Activated T-cell treated with anti-CD3 and anti-CD28 coated beads, Interleukin-2, amount 50 U/mL, for 1 hour (primary cell): ENCODE measurements at places on chromosomes 12 and 14.

- peak; percentile 85 for DNase-seq
Measured at GRCh38 chr12:71663561-71664410, at the start of the genes THAP2 and ZFC3H1. THAP2 (plus strand) TSS chr12:71664301; CDS start chr12:71664510, 209 bp downstream. ZFC3H1 (minus strand) TSS chr12:71663848; CDS start chr12:71663610, 238 bp downstream.

- no peak for DNase-seq
Measured at GRCh38 chr12:123288751-123289346, 17.2 kb upstream of the CDK2AP1 start.

DNA sequence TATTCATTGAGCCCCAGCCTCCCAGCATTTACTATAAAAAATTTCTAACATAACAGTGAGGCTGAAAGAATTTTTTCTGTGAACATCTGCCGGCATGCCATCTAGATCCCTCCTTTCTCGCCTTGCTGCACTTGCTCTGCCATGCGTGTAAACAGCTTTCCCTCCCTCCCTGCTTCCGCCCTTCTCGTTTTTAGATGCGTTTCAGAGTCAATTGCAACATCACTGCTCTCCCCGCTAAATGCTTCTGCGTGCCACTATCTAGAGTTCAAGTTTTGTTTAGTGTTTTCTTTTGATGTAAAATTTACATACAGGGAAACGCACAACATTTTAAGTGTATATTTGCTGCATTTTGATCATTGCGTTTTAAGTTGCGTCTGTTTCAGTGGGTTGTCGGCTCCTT, 83.6 kb downstream of the CCDC92 start:
- DNase-seq, result no peak

GRCh38 chr14:102211240-102211639, 71.5 kb downstream of the WDR20 start:
- DNase-seq, result no peak

DNA sequence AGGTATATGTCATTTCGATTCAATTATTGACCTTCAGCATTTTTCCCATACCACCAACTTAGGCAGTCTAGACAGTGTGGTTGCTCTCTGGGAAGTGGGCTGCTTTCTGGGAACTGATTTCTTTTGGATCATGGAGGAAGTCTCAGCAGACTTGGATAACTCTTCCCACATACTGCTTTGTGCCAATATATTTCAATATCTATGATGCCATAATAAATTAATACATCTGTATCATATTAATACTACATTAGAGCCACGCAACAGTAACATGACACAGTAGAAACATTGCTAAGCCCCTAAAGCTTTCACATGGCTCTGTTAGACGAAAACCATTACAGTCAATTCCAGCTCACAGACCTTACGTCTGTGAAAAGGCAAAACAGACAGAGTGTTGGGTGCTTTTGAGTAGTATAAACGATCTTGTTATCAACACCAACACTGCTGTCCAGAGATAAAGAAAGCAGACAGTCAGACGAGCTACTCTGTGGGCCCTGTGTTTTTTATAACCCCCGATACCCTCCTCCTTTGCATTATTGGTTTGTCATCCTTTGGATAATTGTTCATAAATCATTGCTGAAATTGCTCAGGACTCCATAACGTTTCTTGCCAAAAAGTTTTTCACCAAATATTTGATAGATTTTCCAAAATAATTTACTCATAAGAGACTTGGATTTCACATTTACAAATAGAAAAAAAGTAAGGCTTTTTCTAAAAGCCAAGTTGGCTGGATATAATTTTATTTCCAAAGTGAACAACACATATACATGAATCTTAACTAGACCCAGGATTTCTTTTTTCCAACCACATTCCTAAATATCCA, 439.7 kb downstream of the ADAMTS20 start:
- no peak for DNase-seq

DNA sequence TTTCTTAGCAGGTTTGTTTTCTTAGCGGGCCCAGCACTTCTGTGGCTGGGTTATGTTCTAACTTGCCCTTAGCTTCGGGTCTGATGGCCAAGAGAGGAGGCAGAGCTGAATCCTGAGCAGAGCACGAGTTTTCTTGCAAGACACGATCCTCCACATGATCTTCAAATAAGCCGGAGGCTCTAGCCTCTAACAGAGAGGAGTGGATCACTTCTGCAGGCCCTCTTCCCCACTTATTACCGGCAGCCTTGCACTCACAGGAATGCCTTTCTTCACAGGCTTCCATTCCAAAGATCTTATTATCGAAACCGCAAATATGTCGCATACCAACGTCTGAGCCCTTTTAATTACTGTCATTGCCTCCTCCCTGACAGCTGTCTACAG, 79.5 kb downstream of the SINHCAF start:
- no peak for DNase-seq

DNA sequence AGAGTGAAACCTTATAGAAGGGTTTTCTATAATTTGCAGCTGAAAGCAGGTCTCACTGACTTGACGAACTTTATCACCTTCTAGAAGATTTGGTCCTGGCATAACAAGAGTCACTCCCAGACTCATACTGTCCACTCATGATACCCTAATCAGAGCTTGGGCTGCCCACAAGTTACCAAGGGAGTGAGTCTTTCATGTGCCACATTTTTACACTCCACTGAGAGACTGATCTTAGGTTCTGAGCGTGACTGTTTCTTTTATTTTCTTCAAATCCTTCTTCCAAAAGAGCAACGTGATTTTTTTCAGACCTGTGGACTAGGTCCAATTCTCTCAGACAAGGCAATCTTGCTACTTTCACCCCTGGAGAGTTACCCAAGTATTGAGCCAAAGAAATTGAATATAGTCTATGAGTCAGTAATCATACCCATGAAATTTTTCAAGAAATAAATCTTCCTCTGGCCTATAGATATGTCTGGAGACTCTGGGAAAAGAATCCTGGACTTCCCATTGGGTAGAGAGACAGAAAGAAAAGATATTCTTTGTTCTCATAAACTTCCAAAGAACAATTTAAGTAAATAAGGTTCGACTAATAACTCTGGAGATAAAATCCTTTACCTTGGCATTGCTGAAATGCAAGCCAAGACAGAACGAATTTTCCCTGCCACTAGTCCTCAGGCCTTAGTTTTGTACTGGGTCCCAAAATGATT, 26.9 kb downstream of the SIX1 start:
- no peak for DNase-seq

DNA sequence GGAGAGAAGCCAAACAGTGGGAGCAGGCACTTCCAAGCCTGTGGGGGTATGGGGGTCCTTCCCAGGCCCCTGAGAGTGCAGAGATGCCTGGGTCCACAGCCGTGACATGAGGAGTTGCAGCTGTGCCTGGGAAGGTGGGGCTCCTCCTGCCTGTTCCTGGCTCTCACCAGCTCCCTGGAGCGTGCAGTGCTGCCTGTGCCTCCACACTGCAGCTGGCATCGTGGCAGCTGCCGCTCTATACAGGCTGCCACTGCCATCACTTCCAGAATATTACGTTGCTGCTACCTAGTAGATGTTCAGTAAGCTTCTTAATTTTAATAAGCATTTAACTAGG, 223.7 kb downstream of the KCNC2 start:
- DNase-seq, result no peak

- DNase-seq, result peak; percentile 99
Measured at GRCh38 chr14:23094666-23095195, at the start of gene ACIN1. ACIN1 (minus strand) TSS chr14:23095136; CDS start chr14:23095112, 24 bp downstream.

GRCh38 chr12:130251236-130251780, 86.4 kb upstream of the PIWIL1 start:
- no peak for DNase-seq

DNA sequence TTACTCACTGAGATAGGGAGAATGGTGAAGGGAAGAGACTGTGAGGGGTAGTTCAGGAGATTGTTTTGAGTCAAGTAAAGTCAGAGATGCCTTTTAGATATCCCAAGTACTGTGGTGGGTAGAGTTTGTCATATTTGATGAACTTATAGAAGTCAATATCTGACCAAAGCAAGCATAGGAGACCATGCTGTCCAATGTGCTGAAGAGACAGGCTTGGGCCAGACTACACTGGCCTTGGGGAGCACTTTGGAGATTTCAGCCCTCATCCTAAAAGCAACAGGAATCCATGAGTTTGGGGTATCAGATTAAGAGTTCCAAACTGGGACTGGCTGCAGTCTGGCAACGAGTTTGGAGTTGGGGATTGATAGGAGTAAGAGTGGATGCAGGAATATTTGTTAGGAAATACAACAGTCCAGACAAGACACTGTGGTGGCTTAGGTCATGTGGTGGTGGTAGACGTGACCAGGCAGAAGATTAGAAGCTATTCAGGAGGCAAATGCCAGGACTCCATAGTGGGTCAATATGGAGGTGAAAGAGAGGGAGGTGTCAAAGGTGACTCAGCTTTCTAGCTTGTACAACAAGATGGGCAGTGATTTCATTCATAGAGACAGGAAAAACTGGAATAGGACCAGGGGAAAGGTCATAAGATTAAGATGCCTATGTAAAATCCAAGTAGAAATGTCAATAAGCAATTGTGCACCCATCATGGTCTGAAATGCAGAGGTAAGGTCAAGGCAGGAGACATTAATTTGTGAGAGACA, 81.9 kb downstream of the FAR2 start:
- no peak for DNase-seq

GRCh38 chr12:7450667-7451066, 6.7 kb upstream of the CD163L1 start:
- no peak for DNase-seq

GRCh38 chr14:23377573-23378563, 1.0 kb downstream of the CMTM5 start:
- no peak for DNase-seq

GRCh38 chr12:104801005-104801404, 157.1 kb downstream of the SLC41A2 start:
- no peak for DNase-seq

DNA sequence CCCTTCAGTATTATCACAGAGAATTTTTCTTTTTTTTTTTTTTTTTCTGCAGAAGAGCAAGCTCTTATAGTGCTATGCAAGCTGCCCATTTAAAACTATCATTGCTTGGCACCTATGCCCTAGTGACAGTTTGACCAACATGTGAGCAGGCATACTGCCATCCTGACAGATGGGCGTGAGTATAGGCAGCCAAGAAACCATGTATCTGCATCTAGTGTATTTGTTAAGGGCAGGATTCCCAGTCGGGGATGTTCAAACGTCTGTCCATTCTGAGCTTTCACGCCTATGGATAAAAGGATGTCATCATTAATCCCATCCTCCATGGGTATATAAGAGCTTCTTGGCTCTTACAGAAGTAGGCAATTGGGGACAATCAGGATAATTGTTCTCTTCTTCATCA, 8.8 kb downstream of the VRK1 start:
- no peak for DNase-seq

- DNase-seq, result no peak
Measured at GRCh38 chr12:7642876-7643309, 22.8 kb downstream of the APOBEC1 start.

- DNase-seq, result no peak
Measured at GRCh38 chr14:80946797-80947196, 5.3 kb upstream of the CEP128 start.

GRCh38 chr14:95072310-95072905, 84.9 kb downstream of the DICER1 start:
- no peak for DNase-seq

GRCh38 chr12:113196990-113197389, 11.5 kb downstream of the RITA1 start:
- peak; percentile 44 for DNase-seq

DNA sequence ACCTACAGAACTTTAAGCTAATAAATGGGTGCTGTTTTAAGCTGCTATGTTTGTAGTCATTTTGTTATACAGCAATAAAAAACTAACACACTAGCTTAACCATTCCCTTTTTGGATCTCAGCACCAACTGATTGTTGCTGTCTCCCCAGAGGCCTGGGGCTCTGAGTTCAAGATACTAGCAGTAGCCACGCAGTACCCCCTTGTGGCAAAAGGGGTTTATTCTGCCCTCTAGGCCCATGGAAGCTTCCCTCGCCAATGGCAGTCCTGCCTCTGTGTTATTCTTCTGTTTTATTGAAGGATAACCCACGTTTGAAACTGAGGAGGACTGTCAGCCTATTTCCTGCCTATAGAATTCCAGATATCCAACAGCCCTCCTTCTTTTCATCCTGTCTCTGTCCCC, 455.3 kb upstream of the ATP2B1 start:
- no peak for DNase-seq

DNA sequence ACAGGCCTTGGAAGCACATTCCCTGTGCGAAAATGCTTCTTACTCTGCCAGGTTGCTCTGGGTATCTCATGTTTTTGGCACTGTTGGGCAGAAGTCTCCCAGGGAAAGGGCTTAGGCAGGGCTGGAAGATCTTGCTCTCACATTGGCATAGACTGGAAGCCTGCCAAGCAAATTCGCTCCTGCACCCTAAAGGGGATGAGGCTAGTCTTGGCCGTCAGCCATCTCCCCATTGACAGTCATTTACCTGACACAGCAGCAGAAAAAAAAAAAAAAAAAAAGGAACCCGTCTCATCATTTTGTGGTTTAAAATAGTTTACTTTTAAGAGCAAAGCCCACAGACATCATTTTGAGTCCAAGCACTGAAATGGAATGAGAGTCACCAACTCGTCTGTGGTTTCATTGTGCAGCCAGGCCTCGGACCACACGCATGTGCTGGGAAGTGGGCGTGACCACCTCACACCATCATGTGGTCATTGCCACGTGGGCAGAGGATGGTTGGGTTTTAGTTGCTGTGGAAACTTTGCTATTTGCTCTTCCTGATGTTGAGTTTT, 84.8 kb downstream of the NRXN3 start:
- DNase-seq, result no peak

GRCh38 chr12:122795807-122796206, 21.4 kb downstream of the CCDC62 start:
- no peak for DNase-seq

DNA sequence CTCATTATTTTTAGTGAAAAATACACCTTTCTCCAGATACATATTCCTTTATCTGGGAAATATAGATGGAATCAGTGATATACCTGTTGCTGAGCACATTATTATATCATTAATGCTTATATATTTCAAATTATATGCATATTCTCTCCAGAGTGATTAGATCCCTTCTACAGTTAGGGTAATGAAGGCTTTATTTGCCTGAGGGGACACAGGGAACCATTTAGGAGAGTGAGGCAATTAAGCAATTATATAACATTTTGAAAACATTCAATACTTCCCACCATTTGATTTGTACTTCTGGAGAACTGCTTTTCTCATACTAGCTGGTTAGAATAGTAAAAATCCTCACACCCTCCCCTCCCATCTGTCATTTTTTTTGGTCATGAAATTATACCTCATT, 212.8 kb upstream of the NOVA1 start:
- DNase-seq, result no peak

GRCh38 chr12:3747543-3747942, 5.4 kb downstream of the CRACR2A start:
- DNase-seq, result peak; percentile 34
